ENCODE measurements at places on chromosomes 3 and 15.
A peak's percentile ranks its signal among the peaks of the same experiment; 100 is the strongest.

DNA sequence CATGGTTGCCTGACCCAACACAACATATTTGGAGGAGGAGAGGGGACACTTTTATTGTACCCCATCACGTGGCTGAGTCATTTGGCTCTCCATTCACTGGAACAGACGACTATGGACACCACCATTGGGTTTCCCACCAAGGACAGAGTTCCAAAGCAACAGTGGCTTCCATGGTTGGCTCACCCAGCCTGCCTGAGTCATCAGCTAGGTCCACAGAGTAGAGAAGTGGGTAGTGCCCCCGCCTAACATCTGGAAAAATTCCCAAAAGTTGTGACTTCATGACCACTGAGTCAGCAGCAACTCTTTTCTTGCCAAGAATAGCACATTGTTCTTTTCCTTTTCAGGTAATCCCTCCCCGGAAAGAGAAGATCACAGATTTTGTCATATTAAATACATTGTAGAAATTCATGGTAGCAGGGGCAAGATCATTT is 3.0 kb upstream of the PPP1R2 start:
- DNase-seq: no peak

GRCh38 chr3:64131725-64132469 is 93.4 kb downstream of the PRICKLE2 start:
- no peak for DNase-seq

GRCh38 chr3:144403040-144403457 is 431.4 kb downstream of the DIPK2A start:
- no peak for DNase-seq

DNA sequence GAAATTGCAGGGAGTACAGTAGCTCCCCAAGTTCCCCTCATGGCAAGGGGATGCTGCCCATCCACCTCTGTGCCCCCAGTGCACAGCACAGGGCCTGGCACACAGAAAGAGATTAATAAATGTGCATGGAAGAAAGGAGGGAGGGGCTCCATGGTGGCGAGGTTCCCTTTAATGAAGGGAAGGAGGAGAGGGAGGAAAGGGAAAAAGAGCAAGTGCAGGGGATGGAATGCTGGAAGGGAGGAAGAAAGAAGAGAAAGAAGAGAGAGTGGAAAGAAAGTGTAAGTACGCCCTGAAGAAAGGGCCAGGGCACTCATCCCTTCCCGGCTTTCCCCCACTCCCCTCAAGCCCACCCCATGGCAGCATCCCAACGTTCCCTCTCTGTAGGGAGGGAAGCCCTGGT is 1.5 kb upstream of the VIPR1 start:
- no peak for DNase-seq

GRCh38 chr3:111667170-111667569 is 72.0 kb upstream of the ZBED2 start:
- no peak for DNase-seq

- peak; percentile 23 for DNase-seq
Observed at GRCh38 chr3:194749631-194750490, 64.2 kb downstream of the FAM43A start.

DNA sequence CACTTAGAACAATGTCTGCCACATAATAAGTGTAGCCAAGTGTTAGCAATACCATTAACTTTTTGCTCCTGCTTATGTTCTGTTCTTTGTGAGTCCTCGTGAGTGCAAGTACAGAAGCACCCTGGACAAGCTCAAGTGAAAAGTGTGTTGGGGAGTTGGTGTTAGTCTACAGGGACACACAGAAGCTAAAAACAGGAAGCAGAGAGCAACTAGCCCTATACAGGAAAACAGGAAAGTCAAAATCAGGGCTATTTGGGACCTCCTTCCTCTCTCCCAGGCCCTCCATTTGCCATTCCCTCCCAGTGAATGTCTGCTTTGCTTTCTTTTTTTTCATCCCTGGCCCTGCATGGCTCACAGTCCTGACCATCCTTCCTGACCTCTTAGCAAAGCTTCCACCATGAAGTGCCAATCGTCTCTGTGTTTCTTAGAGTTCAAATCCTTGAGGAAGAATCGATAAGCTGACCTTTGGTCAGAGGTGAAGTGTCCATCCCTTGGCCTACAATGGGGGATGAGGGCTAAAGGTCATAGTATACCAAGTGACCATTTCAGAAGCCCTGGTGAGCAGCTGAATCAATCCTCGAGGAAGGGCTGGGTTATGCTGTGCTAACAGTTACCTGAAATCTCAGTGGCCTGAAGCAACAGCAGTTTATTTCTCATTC is 328.2 kb downstream of the SHQ1 start:
- DNase-seq: no peak

DNA sequence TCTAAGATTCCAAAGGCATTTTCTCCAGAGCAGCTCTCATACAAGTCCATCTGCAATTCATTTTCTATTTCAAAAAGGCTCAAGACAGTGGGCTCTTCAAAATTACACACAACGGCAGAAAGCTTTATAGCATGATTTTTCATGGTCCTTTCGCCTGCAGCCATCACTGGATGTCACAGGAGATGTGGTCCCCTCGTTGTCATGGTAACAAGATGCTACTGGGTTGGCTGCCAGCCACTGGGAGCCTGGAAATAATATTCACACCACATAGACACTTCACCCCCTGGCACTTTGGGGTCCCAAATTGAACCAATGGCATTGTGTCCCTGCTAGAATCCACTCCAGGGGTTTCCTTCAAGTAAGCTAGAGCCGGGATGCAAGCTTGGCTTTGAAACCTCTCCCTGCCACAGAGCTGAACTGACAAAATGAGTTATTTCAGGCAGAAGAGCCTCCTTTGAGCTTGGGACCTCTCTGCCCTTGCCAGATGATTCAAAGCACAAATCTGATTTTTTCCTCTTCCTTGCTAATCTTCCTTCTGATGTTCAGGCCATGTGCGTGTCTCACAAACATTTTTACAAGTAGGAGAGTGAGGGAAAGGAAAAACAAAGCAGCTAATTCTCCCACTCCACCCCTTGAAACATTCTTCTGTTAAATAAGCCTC is 512.6 kb upstream of the ADAMTS9 start:
- DNase-seq: no peak

DNA sequence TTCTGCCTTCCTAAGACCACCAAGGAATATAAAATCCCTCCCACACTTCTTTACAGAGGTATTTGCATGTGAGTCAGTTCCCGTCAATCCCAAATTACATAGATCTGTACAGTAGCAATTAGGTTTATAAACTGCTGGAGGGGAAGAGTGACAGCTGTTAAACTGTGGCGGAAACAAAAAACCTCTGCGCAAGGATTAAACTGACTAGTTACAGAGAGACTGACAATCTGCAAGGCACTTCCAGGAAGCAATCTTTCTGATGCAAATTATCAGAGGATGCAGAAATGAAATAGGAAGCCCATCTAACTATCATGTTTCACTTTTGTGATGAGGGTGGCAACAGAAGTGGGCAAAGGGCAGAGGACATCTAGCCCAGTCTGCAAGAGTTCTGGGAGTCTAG is 150.4 kb downstream of the RTP4 start:
- DNase-seq: no peak

- no peak for DNase-seq
Observed at GRCh38 chr15:69026355-69026754, 11.9 kb downstream of the NOX5 start.

- DNase-seq: no peak
Observed at GRCh38 chr3:157078131-157078810, 81.7 kb downstream of the CCNL1 start.

- DNase-seq: no peak
Observed at GRCh38 chr3:131880948-131881347, 153.9 kb downstream of the CPNE4 start.

GRCh38 chr3:150528354-150528797 is 17.9 kb downstream of the SERP1 start:
- DNase-seq: peak; percentile 15

DNA sequence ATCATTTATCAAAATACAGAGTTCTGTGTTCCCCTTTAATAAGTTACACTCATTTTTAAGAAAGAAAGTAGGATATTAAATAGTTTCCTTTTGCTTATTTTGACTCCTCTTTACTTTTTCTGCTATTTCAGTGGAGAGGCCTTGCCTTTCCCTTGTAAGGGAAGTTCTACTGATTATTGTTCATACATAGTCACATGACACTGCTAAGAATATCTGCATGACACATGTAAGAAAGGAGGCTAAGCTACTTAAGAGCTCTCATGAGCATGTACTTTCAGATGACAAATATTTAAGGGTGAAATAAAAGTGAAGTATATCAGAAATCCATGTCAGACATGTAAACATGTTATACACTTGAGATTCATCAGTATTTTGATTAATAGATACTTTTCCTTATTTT is 39.0 kb downstream of the MYRIP start:
- DNase-seq: no peak

DNA sequence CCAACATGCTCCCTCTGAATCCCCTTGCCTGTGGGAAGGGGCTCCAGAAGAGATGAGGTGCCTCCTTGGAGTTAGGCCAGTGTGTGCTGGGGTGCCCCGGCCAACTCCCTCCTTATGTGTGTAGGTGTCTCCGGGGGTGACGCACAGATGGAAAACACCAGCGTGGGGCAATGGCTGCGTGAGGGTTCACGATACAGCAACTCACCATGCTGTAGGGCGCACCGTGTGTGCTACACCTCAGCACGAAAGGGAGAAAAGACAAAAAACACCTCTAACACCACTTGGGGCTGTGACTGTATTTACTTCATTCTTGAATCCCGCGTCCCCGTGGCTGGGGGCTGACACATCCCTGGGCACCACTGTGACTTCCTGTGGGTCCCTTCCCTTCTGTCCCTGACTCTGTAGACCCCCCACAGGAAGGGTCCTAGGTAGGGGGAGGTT is 1.6 kb upstream of the CALML4 start:
- no peak for DNase-seq

- DNase-seq: peak; percentile 43
Observed at GRCh38 chr15:99104788-99105513, at the start of gene SYNM. SYNM (plus strand) TSS chr15:99105080; CDS start chr15:99105200, 120 bp downstream.

DNA sequence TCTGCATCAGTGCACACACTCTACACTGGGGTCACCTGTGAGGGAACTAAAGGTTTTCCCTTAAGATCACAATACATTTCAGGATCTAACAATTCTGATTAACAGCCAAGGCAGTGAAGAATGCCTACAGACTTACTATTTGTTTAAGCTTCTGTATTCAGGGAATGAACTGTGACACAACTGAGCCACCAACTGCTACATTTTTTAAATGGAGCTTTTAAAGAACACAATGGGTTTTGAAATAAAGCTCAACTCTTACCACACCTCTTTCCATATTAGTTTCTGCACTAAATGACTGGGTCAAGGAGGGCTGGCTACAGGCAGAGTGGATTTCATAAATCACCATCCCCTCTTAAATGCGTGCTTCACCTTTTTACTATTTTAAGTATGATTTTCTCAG is 100.2 kb downstream of the TMCC1 start:
- no peak for DNase-seq

- no peak for DNase-seq
Observed at GRCh38 chr3:124607163-124607562, 123.1 kb upstream of the UMPS start.

- DNase-seq: no peak
Observed at GRCh38 chr15:72787526-72787925, 4.0 kb upstream of the ADPGK start.

DNA sequence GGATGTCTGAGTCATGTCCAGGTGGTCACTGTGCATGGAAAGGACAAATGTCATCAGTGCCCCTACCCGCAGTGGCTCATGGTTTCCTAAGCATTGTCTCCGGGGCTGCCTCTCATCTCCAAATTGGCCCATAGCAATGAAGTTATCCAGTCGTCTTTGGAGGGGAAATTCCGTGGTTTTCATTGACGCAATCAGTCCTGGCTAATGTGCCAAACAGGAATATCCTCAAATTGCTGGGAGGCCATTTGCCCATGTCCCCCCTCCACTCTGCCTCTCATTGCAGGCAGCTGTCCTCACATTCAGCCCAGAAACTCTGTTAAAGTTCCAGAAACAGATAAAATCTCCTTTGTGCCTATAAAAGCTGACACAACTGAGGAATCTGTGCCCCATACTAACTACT is 81.6 kb downstream of the MCTP2 start:
- no peak for DNase-seq

GRCh38 chr3:160747422-160747821 is 8.6 kb upstream of the PPM1L start:
- DNase-seq: no peak

DNA sequence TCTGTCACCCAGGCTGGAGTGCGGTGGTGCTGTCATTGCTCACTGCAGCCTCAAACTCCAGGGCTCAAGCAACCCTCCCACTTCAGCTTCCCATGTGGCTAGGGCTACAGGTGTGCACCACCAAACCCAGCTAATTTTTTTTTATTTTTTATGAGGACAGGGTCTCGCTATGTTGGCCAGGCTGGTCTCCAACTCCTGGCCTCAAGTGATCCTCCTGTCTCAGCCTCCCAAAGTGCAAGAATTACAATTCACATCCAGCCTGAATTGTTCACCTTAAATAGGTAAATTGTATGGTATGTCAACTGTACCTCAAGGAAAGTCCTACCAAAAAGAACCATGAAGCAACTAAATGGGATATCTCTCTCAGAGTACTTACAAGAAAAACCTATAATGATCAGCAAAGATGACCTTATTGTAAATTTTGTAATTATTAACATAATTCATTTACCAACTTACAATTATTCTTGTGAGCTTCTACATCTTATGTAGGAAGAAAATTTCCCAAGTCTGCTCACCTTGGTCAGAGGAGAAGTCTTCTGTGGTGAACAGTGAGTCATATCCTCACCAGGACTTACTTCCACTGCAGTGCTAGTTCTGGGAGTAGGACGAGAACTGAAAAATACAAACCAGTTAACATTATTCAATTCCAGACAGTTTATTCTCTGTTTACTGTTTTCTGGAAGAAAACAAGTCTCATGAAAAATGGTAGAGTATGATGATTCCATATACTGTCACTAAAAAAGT is 54.4 kb downstream of the ULK4 start:
- no peak for DNase-seq

- DNase-seq: no peak
Observed at GRCh38 chr3:57464801-57465200, 79.3 kb downstream of the DNAH12 start.

DNA sequence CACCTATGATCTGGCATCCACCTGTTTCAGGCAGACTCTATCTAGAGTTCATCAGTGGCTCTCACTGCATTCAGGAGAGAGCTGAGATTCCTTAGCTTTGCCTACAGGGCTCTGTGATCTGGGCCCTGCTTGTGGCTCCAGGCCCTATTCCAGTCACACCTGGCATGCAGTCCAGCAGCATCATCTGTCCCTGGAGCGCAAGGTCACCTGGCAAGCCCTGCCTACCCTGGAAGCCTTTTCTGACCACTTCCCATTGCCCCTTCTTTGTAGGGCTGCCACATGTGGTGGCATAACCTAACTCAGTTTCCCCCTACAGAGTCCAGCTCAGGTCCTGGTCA is 115.1 kb upstream of the PLXNA1 start:
- no peak for DNase-seq

- DNase-seq: no peak
Observed at GRCh38 chr15:31251165-31251564, 75.5 kb upstream of the KLF13 start.

GRCh38 chr3:97825101-97825500 is 3.3 kb downstream of the CRYBG3 start:
- no peak for DNase-seq
